AG08395 (cell line): ENCODE measurements at places on chromosomes 3 and 15.

DNA sequence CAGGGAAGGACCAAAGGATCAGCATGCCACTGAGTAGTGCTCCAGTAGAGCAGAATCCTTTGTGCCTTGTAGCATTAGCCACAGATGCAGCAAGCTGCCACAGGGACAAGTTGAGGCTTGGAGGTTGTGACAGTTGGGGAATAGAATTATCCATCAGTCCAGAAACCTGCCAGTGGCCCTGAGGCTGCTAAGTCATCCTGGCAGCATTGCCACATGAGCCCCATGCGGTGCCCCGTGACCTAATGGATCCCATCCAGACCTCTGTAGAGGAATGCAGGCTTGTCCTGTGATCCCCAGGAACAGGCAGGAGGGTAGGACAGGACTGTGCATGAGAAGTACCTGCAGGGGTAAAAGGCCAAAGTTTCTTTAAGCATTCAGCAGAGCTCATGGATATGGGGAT, 51.7 kb downstream of the BOC start:
- no peak for DNase-seq

DNA sequence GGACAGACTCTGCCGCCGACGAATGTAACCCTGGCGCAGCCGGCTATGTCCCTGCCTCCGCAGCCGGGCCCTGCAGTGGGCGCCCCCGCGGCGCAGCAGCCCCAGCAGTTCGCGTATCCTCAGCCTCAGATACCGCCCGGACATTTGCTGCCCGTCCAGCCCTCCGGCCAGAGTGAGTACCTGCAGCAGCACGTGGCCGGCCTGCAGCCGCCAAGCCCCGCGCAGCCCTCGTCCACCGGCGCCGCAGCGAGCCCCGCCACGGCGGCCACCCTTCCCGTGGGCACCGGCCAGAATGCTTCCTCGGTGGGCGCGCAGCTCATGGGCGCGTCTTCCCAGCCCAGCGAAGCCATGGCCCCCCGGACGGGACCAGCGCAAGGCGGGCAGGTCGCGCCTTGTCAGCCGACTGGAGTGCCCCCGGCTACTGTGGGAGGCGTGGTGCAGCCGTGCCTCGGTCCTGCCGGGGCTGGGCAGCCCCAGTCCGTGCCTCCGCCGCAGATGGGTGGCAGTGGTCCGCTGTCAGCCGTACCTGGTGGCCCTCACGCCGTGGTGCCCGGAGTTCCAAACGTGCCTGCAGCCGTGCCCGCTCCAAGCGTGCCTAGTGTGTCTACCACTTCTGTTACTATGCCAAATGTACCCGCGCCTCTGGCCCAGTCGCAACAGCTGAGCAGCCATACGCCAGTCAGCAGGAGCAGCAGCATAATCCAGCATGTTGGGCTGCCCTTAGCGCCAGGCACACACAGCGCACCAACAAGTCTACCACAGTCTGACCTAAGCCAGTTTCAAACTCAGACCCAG, 2.4 kb downstream of the TSC22D2 start:
- no peak for DNase-seq

GRCh38 chr15:48472756-48473155, 141.5 kb downstream of the DUT start:
- peak; percentile 34 for DNase-seq

- no peak for DNase-seq
Measured at GRCh38 chr15:56528136-56528535, 63.2 kb upstream of the MNS1 start.

DNA sequence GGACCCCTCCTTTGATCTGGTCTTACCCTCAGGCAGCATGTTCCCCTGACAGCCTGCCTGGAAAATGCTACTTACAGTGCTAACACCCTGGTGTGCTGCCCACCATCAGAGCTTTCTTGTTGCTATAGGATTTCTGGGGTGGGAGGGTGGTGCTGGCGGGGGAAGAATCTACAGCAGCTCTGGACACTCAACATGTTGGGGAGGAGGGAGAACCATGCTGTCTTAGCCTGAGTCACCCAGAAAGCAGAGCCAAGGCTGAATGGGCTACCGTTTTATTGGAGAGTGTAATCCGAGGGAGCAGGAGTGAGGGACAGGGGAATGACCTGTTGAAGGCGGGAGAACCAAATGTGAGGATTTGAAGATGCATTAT, 45.6 kb downstream of the MFSD1 start:
- DNase-seq, result no peak

GRCh38 chr3:184682671-184683070, 29.2 kb downstream of the MAGEF1 start:
- no peak for DNase-seq

DNA sequence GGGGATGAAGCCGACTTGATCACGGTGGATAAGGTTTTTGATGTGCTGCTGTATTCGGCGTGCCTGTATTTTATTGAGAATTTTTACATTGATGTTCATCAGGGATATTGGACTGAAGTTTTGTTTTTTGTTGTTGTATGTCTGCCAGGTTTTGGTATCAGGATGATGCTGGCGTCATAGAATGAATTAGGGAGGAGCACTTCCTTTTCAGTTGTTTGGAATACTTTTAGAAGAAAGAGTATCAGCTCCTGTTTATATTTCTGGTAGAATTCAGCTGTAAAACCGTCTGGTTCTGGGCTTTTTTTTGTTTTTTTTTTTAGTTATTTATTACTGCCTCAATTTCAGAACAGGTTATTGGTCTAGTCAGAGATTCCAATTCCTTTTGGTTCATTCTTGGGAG, 93.7 kb downstream of the SLC25A26 start:
- no peak for DNase-seq

DNA sequence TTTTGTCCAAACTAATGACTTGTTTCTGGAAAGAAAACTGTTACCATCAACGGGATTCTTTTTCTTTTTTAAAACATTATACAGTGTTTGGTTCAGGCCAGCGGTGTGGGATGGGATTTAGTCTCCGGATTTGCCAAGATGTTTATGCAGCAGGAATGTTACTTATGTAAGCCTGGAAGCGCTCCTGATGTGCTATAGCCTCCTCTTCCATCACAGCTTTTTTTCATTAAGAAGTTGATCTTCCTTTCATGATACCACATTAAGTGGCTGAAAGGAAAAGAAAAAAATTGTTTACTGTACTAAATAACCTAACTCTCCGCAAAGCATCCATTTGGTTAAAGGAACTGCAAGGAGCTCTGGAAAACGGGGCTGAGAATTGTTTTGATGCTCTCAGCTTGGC, 120.5 kb upstream of the ALDH1A3 start:
- peak; percentile 83 for DNase-seq

- peak; percentile 76 for DNase-seq
Measured at GRCh38 chr15:70259028-70259424, 161.3 kb upstream of the TLE3 start.

DNA sequence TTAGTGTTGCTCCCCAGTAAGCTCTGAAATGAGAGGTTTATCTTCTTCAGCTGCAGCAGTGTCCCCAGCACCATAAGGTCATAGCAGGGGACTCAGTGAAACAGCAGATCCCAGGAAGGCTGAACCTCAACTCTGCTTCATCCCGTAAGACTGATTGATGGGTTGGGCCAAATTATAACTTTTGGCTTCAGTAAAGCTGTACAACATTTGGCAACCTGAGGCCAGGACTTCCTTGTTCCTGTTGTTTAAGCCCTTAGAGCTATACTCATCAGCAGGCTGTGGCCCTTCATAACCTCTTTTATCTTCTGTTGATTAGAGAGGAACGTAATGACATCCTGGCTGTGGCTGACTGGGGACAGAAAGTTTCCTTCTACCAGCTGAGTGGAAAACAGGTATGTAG, 29.0 kb downstream of the IFT122 start:
- no peak for DNase-seq

DNA sequence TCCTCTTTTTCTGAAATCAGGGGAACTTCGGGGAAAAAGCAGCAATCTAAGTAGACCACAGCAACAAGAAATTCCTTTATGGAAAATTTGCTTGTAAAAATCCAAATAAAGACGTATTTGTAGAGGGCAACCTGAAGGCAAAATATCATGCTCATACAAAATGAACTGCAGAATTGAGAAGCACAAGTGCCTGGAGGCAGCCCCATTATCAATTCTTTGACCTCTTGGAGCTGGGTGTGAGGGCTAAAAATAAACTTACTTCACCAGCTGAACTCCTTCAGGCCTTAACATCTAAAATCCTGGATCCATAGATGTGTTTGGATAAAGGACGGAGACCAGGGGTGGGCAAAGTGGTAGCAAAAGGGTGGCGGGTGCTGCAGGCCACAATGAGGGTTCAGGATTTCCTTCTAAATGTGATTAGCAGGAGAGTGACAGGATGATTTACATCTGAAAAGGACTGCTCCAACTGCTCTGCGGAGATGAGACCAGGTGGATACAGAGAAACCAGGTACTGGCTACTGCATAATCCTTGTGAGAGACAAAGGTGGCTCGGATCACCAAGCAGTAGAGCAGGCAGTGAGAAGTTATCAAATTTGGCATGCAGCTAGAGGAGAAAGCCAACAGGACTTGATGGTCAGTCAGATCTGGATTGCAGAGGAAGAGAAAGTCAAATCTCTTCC, 81.7 kb upstream of the TJP1 start:
- no peak for DNase-seq

DNA sequence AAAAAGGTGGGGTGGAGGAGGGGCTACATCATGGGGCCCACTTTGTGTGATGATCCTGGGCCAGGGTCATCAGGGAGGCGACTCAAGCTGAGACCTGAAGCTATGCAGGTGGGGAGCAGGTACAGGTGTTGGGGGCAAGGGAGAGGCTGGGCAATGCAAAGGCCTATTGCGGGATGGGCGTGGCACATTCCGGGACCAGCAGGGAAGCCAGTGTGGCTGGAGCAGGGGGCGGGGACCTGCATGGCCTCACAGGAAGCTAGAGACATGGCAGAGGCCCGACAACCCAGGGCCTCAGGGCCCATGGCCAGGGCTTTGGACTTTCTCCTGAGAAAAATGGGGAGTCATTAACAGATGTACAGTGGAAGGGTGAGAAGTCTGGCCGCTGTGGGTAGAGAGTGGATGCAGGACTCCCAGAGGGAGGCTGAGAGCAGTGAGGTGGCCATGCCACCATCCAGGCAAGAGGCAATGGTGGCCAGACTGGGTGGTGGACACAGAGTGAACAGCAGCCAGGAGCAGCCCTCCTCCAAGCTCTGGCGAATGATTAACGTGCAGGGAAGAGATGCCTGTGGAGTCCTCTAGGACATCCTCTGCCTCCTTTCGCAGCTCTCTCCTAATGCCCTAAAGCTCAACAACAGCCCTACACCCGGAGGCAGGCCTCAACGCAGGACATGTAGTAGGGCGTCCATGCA, 122.6 kb upstream of the ATP2B2 start:
- DNase-seq, result no peak

- peak; percentile 37 for DNase-seq
Measured at GRCh38 chr3:142180761-142181362, 31.5 kb upstream of the TFDP2 start.

GRCh38 chr3:108388136-108389132, 92.1 kb downstream of the HHLA2 start:
- DNase-seq, result no peak

GRCh38 chr3:173092038-173092437, 49.0 kb downstream of the SPATA16 start:
- DNase-seq, result no peak

- DNase-seq, result no peak
Measured at GRCh38 chr15:52071570-52071969, 41.0 kb downstream of the BCL2L10 start.

DNA sequence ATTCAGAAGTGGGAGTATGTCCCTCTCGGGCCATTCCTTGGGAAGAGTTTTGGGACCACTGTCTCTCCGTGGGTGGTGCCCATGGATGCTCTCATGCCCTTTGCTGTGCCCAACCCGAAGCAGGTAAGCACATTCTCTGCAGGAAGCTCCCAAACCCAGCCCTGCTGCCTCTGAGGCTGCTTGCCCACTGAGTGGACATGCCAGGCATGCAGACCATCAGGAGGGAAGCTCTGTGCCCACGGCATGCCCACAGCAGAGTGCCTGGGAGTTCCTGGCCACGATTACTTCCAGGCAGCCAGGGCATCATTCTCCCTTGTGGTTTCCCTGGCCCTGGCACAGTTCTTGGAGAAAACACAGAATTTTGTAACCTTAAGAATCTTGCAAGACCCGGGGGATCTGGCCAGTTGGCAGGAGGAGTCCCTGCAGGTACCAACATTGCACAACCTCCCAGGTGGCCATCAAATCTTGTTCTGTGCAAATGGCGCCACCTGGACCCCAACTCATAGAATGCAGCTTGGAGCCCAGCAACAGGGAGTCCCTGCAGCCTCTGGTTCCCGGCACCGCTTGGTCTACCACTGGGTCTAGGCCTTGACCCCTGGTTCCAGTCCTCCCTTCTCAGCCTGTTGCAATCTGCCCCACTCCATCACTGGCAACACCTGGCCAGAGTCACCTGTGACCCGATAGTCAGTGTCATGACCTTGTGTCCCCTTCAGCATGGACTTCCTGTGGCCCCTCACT, 20.4 kb downstream of the FAH start:
- peak; percentile 18 for DNase-seq

- no peak for DNase-seq
Measured at GRCh38 chr15:37973856-37974255, 39.4 kb downstream of the TMCO5A start.

DNA sequence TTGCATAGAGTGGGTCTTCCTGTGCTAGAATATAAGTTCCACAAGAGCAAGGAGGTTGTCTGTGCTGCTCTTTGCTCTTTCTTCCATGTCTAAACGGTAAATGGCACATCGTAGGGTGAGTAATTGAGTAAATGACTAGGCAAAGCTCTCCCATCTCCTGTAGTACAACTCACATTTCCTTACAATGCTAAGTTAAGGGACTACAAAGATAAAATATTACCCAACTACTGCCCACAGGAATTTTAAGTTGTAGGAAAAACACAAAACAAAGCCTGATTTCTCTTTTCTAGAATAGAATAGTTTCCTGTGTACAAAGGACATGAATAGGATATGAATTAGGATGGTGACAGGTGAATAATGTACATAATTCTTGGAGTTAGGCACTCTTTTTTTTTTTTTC, 19.9 kb upstream of the LRIG1 start:
- no peak for DNase-seq

DNA sequence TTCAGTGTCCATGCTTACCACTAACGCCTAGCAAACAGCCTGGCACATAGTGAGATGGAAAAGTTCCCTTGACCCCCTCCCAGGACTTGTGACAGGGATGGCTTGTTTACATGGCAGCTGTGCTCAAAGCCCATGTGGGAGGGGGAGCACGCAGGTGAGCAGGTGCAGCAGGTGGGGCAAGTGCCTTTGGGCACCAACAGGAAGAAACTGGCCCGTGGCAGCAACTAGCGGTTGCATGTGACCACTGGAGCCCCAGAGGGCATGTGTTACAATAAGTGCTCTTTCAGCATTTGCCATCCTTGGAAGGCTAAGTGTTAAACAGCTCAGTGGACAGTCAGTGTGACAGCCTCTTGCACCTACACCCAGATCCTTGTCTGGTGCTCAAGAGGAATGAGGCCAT, 734.6 kb downstream of the TUSC7 start:
- no peak for DNase-seq
